Ureter (tissue), 1 donor: ENCODE measurements at places on chromosomes 7 and 10. TPM values are rescaled to one million over a fixed set of nuclear protein-coding genes. Genes with fewer than 3 reads are reported as not detected.

- no peak for DNase-seq
Measured at GRCh38 chr10:43260911-43261577, 5.8 kb downstream of the RASGEF1A start.

DNA sequence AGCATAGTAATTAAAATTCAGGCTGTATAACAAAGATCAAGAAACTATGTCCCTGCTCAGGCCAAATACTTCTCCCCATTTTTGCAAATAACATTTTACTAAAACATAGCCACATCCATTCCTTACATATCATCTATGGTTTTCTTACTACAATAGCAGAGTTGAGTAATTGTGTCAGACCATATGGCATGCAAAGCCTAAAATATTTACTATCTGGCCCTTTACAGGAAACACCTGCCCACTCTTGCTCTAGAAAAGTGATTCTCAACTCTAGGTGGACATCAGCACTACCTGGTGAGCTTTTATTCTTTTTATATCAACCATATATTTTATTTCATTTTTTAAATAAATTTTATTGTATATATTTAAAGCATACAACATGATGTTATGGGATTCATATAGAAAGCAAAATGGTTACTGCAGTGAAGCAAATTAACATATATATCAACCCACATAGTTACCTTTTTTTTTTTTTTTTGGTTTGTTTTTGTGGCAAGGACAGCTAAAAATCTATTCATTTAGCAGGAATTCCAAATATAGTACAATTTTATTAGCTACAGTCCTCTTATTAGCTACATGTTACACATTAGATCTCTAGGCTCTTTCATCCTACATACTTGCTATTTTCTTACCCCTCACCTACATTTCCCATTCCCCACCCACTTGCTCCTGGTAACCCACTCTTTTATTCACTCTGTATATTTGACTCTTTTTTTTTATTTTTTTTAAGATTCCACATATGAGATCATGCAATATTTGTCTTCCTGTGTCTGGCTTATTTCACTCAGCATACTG is 19.6 kb downstream of the ABI1 start:
- DNase-seq, result no peak

- DNase-seq, result no peak
Measured at GRCh38 chr7:82528577-82529310, 85.2 kb upstream of the CACNA2D1 start.

- DNase-seq, result no peak
Measured at GRCh38 chr7:90717296-90718060, 121.4 kb downstream of the CDK14 start.

DNA sequence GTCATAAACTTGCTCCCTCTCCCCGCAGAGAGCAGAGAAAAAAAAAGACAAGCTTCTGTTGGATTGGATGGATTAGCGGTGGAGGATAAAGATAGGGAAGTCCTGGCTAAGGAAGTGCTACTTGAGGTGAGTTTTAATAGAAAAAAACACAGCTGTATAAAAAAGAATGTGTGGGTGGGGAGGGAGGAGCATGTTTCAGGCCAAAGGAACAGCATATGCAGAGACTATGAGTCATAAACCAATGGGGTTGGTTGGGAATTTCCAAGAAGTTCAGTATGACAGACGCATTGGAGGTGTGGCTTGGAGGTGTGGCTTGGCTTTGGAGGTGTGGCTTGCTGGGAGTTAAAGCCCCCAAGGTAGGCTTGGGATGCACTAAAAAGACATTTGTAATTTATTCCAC is 103.0 kb upstream of the LSM8 start:
- DNase-seq, result no peak

DNA sequence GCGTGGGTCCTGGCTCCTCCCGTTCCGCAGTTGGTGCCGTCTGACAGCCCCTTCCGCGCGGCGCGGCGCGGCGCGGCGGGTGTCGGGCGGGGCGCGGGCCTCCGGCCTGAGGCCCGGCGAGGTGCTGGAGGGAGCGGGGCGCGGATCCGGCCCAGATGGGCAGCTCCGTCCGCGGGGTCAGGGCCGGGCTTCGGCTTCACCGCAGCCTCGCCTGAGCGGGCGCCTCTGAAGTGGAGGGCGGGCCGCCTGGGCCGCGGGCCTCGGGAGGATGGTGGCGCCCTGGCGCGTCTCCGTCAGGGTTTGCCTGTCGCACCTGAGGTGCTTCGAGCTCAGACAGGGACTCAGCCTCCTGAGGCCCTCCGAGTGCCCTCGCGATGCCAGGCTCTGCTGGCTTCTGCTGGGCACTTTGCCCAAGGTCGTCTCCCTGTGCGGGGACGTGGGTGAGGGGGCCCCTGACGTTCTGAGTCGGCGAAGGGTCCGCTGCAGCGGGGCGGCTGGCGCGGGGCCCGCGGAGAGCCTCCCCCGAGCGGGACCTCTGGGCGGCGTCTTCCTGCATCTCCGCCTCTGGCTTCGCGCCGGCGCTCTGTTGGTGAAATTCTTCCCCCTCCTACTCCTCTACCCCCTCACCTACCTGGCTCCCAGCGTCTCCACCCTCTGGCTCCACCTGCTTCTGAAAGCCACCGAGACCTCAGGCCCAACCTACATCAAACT is 473 bp downstream of the ADCK2 start:
- peak; percentile 85 for DNase-seq

GRCh38 chr10:91512458-91512857 is 102.3 kb downstream of the HECTD2 start:
- DNase-seq, result no peak

The SERPINE1 gene
- 4.3 TPM for total RNA-seq

The NPY gene
- not detected for total RNA-seq

The IDI2 gene
- total RNA-seq, result not detected

The NEUROG3 gene
- not detected for total RNA-seq

GRCh38 chr10:110818311-110819256 is 53.1 kb upstream of the PDCD4 start:
- peak; percentile 72 for DNase-seq

The VKORC1L1 gene
- total RNA-seq, result 20.4 TPM

DNA sequence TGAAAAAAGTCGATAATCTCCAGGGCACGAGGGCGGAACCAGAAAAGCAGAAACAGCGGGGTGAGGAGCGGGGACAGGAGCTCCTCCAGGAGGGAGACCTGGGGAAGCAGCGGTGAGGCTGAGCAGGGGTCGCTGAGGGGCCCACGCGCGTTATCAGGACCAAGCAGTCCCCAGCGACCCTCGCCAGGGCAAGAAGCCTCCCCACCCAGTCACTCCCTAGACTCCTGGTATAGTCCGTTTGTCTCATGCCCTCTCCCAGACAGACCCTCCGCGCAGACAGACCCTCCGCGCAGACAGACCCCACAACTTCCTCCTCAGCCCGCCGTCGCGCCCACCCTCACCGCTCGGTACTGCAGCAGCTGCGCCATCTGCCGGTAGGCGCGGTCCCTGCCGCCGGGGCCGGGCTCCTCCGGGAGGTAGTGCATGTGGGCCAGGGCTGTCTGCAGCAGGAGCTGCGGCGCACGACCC is 6.3 kb downstream of the ATG9B start:
- DNase-seq, result peak; percentile 66

GRCh38 chr7:38806912-38807311 is 102.1 kb downstream of the VPS41 start:
- no peak for DNase-seq

- DNase-seq, result no peak
Measured at GRCh38 chr7:113752689-113753088, 166.1 kb downstream of the PPP1R3A start.

GRCh38 chr7:113562242-113562641 is 356.6 kb downstream of the PPP1R3A start:
- DNase-seq, result no peak

DNA sequence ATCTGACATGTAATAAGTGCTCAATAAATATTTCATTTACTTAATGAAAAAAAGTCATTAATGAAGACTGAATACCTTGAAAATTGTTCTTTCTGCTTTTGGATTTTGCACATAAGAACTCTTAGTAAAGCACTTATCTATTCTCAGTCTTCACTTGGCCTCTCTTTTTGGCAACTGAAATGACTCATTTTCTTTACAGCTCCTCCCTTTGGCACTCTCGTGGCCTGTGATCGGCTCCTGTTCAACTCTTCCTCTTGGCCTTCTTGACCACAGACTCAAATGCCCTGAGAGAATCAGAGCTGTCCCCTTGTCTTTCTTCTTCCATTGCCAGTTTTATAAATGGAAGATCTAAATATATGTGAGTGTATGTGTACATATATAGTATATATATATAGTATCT is 54.2 kb downstream of the FOXP2 start:
- DNase-seq, result no peak

GRCh38 chr10:119531067-119531466 is 11.5 kb downstream of the RGS10 start:
- DNase-seq, result no peak

DNA sequence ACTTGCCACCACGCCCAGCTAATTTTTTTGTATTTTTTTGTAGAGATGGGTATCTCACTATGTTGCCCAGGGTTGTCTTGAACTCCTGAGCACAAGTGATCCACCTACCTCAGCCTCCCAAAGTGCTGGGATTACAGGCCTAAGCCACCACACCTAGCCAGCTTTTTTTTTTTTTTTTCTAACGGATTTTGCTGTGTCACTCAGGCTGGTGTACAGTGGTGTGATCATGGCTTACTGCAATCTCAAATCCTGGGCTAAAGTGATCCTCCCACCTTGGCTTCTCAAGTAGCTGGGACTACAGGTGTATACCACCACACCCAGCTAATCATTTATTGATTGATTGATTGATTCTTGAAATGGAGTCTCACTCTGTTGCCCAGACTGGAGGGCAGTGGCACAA is 106.0 kb upstream of the TRIM24 start:
- DNase-seq, result no peak

DNA sequence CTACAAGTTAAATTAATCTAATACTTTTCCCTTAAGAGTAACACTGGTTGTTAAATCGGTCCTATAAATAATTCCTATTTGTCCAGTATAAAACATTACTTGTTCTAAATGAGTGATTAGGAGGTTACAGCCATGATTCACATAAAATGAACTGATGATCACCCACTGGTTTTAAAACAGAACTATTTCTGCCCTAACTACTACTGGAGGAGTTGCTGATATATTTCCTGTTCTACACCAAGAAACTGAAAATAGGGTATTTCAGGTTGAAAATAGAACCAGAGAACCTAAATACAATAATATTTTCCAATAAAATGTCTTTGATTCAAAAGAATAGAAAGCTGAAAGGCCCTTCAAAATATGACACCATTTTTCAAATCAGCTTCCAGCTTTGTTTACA is 30.9 kb downstream of the DNAJC1 start:
- DNase-seq, result no peak
